ENCODE measurements at places on chromosomes 13 and 19.

DNA sequence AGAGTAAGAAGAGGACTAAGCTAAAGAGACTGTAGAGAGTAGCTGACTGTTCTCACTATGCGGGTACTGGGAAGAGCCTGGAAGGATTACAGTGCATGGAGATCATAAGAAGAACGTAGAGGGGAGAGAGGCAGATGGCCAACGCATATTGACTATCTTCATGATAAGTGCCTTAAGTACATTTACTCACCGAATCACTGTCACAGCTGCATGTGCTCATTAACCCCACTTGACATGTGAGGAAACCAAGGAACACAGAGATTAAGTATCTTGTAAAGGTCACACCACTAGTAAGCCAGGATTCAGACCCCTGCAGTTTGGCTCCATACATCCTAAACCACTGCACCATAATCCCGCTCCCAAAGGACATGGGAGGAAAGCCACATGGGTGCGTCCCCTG, 34.1 kb downstream of the SMAD9 start:
- no peak for DNase-seq

DNA sequence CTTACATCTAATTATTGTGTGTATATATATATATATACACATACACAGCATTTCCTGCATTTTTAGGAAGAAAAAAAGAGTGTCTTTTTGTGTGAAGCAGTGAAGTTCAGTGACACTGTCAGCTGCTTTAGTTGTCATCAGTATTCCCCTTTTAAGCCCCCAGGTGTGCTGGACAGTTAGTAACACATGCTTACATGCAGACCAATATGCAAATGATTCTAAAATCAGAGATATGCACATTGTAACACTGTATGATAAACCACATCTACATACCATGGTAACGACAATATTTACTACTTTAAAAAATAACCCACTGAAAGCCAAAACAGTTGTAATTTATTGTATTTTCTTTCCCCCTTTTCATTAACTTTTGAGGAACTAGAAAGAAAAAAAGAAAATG, 16.8 kb downstream of the LHFPL6 start:
- DNase-seq, result no peak

DNA sequence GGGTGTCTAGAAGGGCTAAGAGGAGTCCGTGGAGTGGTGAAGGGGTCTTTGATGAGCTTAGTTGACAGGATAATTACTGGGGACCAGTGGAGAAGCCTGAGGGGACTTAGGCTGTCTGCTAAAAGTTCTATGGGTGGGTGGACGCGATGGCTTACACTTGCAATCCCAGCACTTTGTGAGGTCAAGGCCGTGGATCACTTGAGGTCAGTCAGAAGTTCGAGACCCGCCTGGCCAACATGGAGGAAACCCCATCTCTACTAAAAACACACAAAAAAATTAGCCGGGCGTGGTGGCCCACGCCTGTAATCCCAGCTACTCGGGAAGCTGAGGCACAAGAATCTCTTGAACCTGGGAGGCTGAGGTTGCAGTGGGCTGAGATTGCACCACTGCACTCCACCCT, 2.8 kb upstream of the GSK3A start:
- DNase-seq, result no peak

- DNase-seq, result peak; percentile 54
Observed at GRCh38 chr19:48741129-48741999, 954 bp upstream of the RASIP1 start.

Data from stimulated activated CD4-positive, alpha-beta T cell treated with anti-CD3 and anti-CD28 coated beads, Interleukin-2, amount 100 ng/mL, for 48 hours (primary cell).